ENCODE measurements at places on chromosomes 12 and 14.

DNA sequence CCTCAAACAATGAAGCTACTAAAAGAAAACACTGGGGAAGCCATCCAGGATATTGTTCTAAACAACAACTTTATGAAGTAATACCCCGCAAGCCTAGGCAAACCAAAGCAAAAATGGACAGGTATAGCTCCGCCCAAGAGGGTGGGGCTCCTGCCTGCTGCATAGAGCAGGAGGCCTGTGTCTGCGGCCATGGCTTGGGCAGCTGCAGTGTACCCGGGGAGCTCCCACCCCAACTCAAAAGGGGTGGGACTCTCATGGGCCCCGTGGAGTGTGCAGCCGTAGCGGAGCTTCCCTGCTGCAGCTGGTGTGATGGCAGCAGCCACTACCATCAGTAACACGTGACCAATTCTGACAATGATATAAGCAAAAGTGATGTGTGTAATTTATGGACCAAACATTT lies 264.2 kb upstream of the KITLG start:
- DNase-seq, result no peak
- H3K27me3 ChIP-seq, result no peaks in the 10 kb centered on the region
- H3K4me3 ChIP-seq, result no peak overlapping the region
- H3K4me1 ChIP-seq, result no peaks in the 10 kb centered on the region
- H3K36me3 ChIP-seq, result no peaks in the 10 kb centered on the region

GRCh38 chr14:103026988-103027387 lies 30.4 kb downstream of the CDC42BPB start:
- no peaks in the 10 kb centered on the region for H3K36me3 ChIP-seq
- no peaks in the 10 kb centered on the region for H3K27me3 ChIP-seq
- H3K4me3 ChIP-seq, result no peak overlapping the region
- no peak for DNase-seq
- H3K4me1 ChIP-seq, result peaks cover 55% of the 10 kb centered on the region

- H3K4me3 ChIP-seq, result peak overlapping the region; percentile 28
- peaks cover 27% of the 10 kb centered on the region for H3K4me1 ChIP-seq
- DNase-seq, result peak; percentile 82
- no peaks in the 10 kb centered on the region for H3K27me3 ChIP-seq
Observed at GRCh38 chr14:30227876-30228275, 300.2 kb upstream of the PRKD1 start.

DNA sequence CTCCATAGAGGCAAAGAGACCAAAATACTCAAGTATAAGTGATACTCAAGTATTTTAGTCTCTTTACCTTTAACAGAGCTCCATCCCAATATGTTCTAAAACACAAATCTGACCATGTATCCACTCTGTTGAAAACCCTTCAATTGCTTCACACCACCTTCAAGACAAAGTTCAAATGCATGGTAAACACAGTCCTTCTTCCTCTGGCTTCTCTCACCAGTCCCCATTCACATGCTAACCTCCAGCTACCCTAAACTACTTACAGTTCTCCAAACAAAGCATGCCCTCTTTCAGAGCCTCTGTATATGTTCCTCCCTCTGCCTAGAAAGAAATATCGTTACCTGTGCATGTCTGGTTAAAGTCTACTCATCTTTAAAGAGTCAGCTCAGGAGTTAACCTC lies 100.2 kb downstream of the NUMB start:
- peaks cover 26% of the 10 kb centered on the region for H3K36me3 ChIP-seq
- no peaks in the 10 kb centered on the region for H3K4me1 ChIP-seq
- no peak overlapping the region for H3K4me3 ChIP-seq

- H3K36me3 ChIP-seq, result no peaks in the 10 kb centered on the region
- H3K4me1 ChIP-seq, result 0 out of 2 replicates have a peak, but pooled peaks cover 3% of the 10 kb centered on the region
- no peak overlapping the region for H3K4me3 ChIP-seq
Observed at GRCh38 chr14:75794615-75795038, 133.6 kb downstream of the TTLL5 start.

- H3K27me3 ChIP-seq, result no peaks in the 10 kb centered on the region
- no peak overlapping the region for H3K4me3 ChIP-seq
- no peak overlapping the region for H3K27ac ChIP-seq
- H3K4me1 ChIP-seq, result peaks cover 48% of the 10 kb centered on the region
- no peaks in the 10 kb centered on the region for H3K36me3 ChIP-seq
Observed at GRCh38 chr14:54649056-54649455, 82.1 kb downstream of the SAMD4A start.

DNA sequence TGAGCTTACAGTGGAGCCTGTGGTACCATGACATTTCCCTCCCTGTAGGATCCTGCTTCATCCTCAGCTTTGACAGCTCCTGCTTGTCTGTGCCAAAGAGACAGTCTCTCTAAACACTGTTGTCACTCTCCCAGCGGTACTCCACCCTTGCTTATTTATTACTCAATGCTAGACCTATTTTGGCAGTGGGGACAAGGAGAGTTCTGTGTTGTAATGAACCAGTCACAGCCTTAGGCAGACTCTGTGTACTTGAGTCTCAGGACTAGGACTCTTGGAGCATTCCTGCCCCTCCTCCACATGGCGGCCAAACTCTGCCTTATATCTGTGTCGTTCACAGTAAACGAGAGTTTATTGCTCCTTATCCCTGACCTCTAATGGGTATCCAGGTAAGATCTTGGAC lies 70.9 kb downstream of the PIK3C2G start:
- DNase-seq, result peak; percentile 24
- H3K27ac ChIP-seq, result no peak overlapping the region
- H3K27me3 ChIP-seq, result no peaks in the 10 kb centered on the region
- no peaks in the 10 kb centered on the region for H3K36me3 ChIP-seq

DNA sequence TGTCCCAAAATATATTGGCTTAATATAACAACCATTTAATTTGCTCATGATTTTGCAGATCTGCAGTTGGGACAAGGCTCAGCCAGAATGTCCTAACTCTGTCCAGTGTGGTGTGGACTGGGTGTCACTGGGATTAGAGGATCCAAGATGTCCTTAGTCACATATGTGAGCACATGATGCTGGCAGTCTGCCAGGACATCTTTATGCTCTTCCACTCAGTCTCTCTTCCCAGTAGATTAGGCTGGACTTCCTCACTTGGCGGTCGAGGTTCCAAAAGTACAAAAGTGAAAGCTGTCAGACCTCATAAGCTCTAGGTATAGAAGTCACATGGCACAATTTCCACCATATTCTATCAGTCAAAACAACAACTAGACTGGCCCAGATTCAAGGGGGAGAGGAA lies 167.9 kb upstream of the NTF3 start:
- no peaks in the 10 kb centered on the region for H3K36me3 ChIP-seq
- H3K27me3 ChIP-seq, result no peaks in the 10 kb centered on the region
- H3K27ac ChIP-seq, result no peak overlapping the region
- no peak for DNase-seq
- peaks cover 26% of the 10 kb centered on the region for H3K4me1 ChIP-seq

DNA sequence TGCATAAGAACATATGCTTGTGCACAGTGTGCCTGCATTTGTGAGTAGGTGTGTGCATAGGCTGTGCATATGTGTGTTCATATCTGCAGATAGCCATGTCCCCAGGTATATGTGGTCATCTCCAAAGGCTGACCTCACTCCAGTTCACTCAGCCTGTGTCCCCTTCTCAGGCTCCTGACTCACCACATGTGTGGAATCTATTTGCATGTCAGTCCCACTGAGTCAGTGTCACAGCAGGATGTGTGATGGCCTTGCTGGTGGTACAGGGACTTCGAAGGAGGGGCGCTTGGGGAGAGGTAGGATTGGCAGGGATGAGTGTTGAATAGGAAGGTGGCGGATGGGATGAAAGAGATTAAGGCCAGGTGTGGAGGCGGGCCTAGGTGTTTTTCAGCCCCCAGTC lies 35.5 kb downstream of the KRT80 start:
- H3K27me3 ChIP-seq, result no peaks in the 10 kb centered on the region
- peak; percentile 41 for DNase-seq
- H3K4me3 ChIP-seq, result no peak overlapping the region
- no peak overlapping the region for H3K27ac ChIP-seq
- no peaks in the 10 kb centered on the region for H3K36me3 ChIP-seq
- H3K4me1 ChIP-seq, result peaks cover 9% of the 10 kb centered on the region

DNA sequence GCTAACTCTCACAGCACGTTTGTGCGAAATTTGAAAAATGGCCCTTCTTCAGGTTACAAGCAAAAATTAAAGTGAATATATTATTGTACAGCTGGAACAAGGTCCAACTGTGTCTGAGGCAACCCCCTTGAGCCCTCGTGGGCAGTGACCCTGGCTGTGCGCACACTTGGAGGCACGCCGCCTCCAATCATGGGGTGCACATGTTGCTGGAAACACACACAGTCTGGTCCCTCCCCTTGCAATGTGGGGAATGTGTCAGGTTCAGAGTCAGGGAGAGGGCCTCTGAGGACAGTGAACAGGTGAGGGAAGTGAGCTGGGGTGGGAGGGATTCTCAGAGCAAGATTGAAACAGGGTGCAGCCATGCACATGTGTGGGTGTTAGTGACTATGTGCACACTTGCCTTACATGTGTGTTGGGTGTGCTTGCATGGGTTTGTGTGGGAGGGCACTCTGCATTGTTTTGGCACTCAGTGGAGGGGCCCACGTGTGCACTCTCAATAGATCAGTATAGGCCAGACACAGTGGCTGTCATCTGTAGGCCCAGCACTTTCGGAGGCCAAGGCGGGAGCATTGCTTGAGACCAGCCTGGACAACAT lies 9.6 kb downstream of the TSPAN9 start:
- H3K4me1 ChIP-seq, result no peaks in the 10 kb centered on the region
- no peak for DNase-seq
- H3K27ac ChIP-seq, result no peak overlapping the region
- no peak overlapping the region for H3K4me3 ChIP-seq
- no peaks in the 10 kb centered on the region for H3K27me3 ChIP-seq

All from GM23248 (cell line).